ENCODE measurements at places on chromosomes 16 and 17. TPM values are rescaled to one million over a fixed set of nuclear protein-coding genes. Genes with fewer than 3 reads are reported as not detected.

DNA sequence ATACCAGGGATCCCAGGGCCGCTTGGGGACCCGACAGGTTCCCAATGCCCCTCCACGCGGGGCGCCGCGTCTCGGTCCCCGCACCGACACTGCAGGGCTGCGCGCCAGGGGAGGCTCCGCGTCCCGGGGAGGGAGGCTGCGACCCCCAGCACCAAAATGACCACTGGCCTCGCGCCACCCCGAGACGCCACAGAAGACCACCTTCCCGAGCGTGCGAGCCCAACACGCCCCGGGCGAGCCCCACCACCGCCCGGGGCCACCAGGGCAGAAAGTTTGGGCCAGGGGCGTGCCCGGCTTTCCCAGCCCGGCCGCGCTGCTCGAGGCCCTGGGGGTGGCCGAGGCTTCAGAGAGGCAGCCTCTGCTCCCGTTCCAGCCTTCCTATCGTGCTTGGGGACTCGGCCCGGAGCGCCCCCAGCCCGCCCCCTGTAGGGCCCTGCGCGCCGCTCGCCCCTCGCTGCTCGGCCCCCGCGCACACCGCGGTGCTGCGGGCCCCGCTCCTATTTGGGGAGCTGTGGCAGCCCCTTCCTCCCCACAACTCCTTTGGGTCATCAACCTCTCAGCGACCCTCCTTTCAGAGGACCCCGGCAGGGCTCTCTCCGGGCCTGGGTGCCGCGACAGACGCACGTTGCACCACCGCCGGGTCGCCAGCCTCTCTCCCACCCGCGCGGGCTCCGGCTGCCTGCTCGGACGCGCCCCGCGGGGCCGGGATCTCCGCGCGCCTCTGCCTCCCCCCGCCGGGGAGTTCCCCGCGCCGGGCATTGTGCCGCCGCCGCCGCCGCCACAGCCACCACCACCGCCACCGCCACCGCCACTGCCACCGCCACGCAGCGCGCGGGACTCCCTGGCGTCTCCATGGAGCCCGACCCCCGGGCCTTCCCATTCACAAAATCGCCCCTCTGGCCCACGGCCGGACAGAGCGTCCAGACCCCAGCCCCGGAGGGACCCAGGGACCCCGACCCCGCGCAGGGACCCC lies 892 bp downstream of the RBFOX3 start:
- no peaks in the 10 kb centered on the region for H3K4me1 ChIP-seq
- H3K27ac ChIP-seq, result no peak overlapping the region
- H3K4me3 ChIP-seq, result no peak overlapping the region

DNA sequence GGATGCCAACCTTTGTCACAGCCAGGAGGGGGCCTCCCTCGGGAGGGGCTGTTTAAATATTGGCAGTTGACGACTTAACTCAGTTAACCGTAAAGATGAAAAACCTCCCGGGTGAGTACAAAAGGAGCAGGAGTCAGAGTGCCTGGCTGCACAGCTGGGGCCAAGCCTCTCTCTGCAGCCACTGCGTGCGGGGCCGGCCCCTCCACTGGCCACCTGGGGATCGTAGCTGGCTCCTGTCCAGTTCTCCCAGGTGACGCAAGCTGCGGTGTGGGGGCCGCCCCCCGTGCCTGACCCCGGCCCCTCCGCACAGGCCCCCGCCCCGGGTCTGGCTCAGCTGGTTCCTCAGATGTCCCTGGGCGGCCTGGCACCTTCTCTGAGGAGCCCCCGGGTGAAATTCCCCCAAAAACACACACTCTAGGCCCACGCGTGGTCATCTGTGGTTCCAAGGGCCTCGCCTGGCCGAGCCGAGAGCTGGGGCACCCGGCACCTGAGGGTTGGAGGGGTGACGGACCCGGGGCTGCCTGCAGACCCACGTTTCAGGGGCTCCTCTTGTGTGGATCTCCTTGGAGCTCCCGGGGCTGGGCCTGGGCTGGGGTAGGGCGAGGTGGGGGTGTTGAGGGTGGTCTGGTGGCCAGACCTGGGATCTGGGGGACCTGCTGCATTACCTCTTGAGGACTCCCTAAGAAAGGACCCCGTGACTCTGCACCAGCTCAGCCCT lies 7.4 kb upstream of the CACNA1H start:
- H3K27me3 ChIP-seq, result peaks cover 30% of the 10 kb centered on the region
- no peak overlapping the region for H3K27ac ChIP-seq
- DNase-seq, result no peak
- H3K4me1 ChIP-seq, result no peaks in the 10 kb centered on the region
- H3K36me3 ChIP-seq, result no peaks in the 10 kb centered on the region

DNA sequence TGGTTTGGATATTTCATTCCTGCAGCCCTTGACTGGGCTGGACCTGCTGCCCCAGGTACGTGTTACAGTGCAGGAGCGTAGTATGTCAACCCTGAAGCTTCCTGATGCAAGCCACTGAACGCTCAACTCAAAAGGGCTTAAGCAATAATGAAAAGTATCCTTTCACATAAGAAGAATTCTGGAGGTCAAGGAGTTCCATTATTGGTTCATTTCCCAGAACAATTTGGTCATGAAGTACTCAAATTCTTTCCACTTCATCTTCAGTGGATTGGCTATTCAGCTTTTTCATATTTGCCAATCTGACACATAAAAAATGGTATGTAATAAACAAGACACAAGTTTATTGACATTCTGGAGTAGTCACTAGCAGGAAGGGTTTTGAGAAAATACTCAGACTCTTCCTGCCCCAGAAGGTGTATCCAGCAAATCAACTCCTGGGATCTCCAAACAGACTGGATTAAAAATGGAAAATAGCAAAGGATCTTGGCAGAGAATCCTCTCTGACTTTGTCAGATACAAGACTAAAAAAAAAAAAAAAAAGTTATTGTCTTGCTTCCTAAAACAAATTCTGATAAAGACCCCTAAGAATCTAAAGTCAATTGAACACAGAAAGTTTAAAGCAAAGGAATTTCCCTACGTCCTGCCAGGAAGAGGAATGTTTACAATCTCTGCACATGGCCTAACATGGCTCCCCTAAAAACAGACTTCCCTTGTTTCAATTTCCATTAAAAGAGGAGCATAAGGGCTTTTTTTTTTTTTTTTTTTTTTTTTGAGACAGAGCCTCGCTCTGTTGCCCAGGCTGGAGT lies 37.5 kb upstream of the WSB1 start:
- H3K36me3 ChIP-seq, result no peaks in the 10 kb centered on the region
- H3K27me3 ChIP-seq, result no peaks in the 10 kb centered on the region
- no peak overlapping the region for H3K4me3 ChIP-seq
- DNase-seq, result no peak
- H3K27ac ChIP-seq, result no peak overlapping the region

GRCh38 chr16:9053006-9053601 lies 38.3 kb upstream of the HAPSTR1 start:
- DNase-seq, result peak; percentile 82
- H3K4me3 ChIP-seq, result peak overlapping the region; percentile 28
- no peaks in the 10 kb centered on the region for H3K36me3 ChIP-seq
- H3K4me1 ChIP-seq, result peaks cover 7% of the 10 kb centered on the region
- H3K27me3 ChIP-seq, result no peaks in the 10 kb centered on the region
- no peak overlapping the region for H3K27ac ChIP-seq

DNA sequence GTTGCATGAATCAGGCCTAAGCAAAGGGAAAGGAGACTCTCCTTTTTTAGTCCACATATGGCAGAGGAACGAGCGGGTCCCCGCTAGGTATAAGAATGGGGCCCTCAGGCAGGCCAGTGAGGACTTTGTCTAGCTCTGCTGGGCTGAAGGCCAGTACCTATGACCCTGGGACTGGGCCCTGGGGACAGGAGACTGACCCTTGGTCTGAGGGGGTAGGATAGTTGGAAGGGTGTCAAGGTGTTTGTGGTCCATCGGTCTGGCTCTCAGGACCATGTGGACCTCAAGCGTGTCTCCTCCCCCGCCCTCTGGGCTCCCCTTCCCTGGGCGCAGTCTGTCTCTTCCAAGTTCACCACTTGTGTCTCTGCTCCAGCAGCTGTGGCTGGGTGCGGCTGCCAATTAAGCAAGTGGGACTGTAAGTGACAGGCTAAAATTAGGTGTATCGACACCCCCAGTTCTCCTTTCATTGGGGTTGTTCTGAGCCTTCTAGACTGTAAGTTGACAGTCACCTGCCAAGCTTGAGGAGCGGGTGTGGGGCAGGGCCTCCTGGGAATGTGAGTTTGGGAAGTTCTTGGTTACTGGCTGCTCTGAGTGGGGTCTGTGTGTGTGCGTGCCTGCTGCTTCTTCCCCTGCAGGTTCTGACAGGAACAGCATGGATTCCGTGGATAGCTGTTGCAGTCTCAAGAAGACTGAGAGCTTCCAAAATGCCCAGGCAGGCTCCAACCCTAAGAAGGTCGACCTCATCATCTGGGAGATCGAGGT lies 24.5 kb downstream of the AKAP1 start:
- no peak overlapping the region for H3K27ac ChIP-seq
- no peaks in the 10 kb centered on the region for H3K27me3 ChIP-seq
- 0 out of 2 replicates have a peak, but pooled peaks cover 2% of the 10 kb centered on the region for H3K36me3 ChIP-seq
- peaks cover 5% of the 10 kb centered on the region for H3K4me1 ChIP-seq
- no peak overlapping the region for H3K4me3 ChIP-seq
- DNase-seq, result no peak

GRCh38 chr17:4789951-4790704 lies 1.4 kb downstream of the GLTPD2 start:
- H3K4me3 ChIP-seq, result peak overlapping the region; percentile 71
- H3K4me1 ChIP-seq, result peaks cover 16% of the 10 kb centered on the region
- H3K27ac ChIP-seq, result peak overlapping the region; percentile 57
- no peaks in the 10 kb centered on the region for H3K36me3 ChIP-seq

DNA sequence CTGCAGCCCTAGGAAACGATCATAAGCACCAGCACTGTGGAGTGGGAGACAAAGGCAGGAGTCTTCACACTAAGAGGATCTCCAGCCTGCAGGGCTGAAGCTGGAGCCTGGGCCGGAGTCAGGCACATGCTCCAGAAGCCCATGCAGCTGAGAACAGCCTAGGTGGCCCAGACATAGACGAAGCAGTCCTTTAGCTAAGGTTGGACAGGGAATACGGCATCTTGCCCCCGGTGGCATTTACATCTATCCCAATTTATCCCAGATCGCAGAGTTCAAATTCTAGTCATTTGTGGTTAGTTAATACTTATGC lies 13.9 kb downstream of the TSPOAP1 start:
- no peak for DNase-seq
- no peaks in the 10 kb centered on the region for H3K36me3 ChIP-seq
- H3K27ac ChIP-seq, result peak overlapping the region; percentile 48
- no peak overlapping the region for H3K4me3 ChIP-seq
- no peaks in the 10 kb centered on the region for H3K27me3 ChIP-seq
- H3K4me1 ChIP-seq, result peaks cover 16% of the 10 kb centered on the region

GRCh38 chr16:85631802-85632393 lies 18.8 kb downstream of the GSE1 start:
- no peak overlapping the region for H3K4me3 ChIP-seq
- no peaks in the 10 kb centered on the region for H3K36me3 ChIP-seq
- no peak for DNase-seq
- H3K4me1 ChIP-seq, result no peaks in the 10 kb centered on the region
- no peaks in the 10 kb centered on the region for H3K27me3 ChIP-seq
- no peak overlapping the region for H3K27ac ChIP-seq

GRCh38 chr17:41695954-41696757 lies 7.5 kb downstream of the EIF1 start:
- H3K27ac ChIP-seq, result no peak overlapping the region
- H3K4me1 ChIP-seq, result no peaks in the 10 kb centered on the region
- peaks cover 20% of the 10 kb centered on the region for H3K36me3 ChIP-seq
- no peak overlapping the region for H3K4me3 ChIP-seq
- H3K27me3 ChIP-seq, result no peaks in the 10 kb centered on the region

- no peak for DNase-seq
- H3K27ac ChIP-seq, result no peak overlapping the region
- no peak overlapping the region for H3K4me3 ChIP-seq
- H3K4me1 ChIP-seq, result no peaks in the 10 kb centered on the region
Observed at GRCh38 chr17:73410586-73411312, 98.9 kb upstream of the CDC42EP4 start.

DNA sequence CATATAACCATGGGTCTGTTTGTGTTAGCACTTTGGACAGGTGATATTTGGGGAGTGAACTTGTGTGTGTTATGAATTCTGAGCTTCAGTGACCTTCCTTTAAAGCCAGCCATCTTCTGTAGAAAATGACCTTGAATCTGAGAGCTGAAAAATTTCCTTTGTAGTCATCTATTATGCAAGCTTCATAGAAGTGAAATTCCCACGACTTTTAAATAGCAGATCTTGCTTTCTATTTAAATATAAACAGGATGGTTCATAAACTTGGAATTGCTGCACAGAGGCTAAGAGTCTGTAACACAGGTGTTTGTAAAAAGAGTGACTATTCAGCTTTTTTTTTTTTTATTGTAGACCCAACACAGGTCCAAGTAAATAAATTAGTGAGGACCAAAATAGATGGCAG lies 85.5 kb downstream of the MARCHF10 start:
- H3K4me3 ChIP-seq, result no peak overlapping the region
- H3K27me3 ChIP-seq, result no peaks in the 10 kb centered on the region
- H3K36me3 ChIP-seq, result no peaks in the 10 kb centered on the region
- DNase-seq, result no peak
- H3K4me1 ChIP-seq, result peaks cover 11% of the 10 kb centered on the region
- no peak overlapping the region for H3K27ac ChIP-seq

DNA sequence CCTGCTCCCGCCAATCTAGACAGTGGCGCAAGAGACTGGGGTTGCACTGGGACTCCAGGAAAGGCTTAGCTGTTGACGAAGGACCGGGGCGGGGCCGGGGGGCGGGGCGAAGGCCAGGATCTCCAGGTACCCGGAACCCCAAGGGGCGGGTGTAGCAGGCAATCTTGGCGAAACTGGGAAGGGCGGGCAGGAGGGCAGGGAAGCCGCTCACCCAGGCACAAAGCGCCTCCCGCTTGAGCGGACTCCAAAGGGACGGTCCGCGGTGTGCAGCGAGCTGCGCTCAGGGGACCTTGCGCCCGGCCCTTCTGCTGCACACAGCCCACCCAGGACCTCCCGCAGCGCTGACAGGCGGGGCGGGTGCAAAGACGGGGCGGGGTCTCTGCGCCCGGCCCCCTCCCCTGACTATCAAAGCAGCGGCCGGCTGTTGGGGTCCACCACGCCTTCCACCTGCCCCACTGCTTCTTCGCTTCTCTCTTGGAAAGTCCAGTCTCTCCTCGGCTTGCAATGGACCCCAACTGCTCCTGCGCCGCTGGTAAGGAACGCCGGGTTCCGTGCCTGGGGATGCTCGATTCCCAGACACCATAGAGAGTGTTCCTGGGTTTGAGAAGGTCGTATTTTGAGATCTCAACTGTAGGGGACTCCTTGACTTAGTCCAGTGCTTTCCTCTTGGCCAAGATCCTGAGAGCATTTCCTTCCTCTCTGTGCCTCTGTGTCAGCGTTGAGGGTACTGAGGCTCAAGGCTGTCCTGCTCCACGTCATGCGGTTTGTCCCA lies at the start of gene MT1F:
Gene MT1F, plus strand, starts transcription at position 405 of the 772 bp plus-strand sequence. Its CDS starts 100 bp downstream, at position 505.
- no peak within 1 kb of the TSS for H3K4me3 ChIP-seq
- H3K27me3 ChIP-seq, result peaks cover 31% of the 10 kb centered on the region
- H3K36me3 ChIP-seq, result no peaks in the 10 kb centered on the region
- no peaks in the 10 kb centered on the region for H3K4me1 ChIP-seq
- no peak within 1 kb of the TSS for H3K27ac ChIP-seq

The TEKT1 gene
- total RNA-seq, result not detected

The SEPTIN1 gene
- 0.45 TPM for total RNA-seq

The HS3ST6 gene
- total RNA-seq, result not detected
